ENCODE measurements at places on chromosomes 6 and 20.

DNA sequence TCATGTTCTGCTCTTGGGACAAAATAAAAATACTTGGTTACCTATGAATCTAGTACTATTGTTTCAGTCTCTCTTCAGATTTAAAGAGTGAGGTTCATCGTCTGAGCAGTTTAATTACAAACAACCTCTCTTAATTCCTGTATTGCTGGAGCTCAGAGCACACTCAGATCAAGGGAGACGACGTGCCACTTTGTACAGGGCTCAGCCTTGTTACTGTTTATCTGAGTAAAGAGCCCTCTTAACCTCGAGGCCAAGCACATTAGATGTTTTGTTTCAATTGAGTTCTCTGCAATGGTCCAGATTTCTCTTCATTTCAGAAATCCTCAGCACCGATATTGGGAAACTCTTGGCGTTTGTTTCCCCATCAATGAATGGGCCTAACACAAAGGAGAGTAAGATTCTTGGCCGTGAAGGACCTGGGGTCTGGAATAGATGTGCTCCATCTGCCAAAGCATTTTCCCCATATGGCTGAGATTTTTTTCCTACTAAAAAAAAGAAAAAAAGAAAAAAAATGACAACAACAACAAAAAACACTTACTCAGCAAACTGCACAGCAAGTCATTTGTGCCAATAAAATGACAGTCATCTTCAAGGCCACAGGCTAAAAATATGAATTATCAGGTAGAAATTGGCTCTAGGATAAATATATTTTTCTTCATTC is 82.6 kb upstream of the CCN6 start:
- DNase-seq: no peak

- no peak for DNase-seq
These were observed 6.4 kb downstream of the FUCA2 start for GRCh38 chr6:143505111-143505510.

- DNase-seq: no peak
These were observed 68.0 kb upstream of the SMIM28 start for GRCh38 chr6:138309695-138310094.

GRCh38 chr6:15389084-15389764 is 143.4 kb downstream of the JARID2 start:
- DNase-seq: no peak

GRCh38 chr6:36499918-36500317 is 47.4 kb downstream of the STK38 start:
- DNase-seq: no peak

- DNase-seq: peak; percentile 11
These were observed 21.7 kb upstream of the IL17A start for GRCh38 chr6:52164319-52165094.

- no peak for DNase-seq
These were observed 26.8 kb upstream of the DSN1 start for GRCh38 chr20:36800410-36800809.

- DNase-seq: no peak
These were observed 63.7 kb downstream of the GPX5 start for GRCh38 chr6:28589234-28589956.

GRCh38 chr6:163750431-163751031 is 336.0 kb downstream of the QKI start:
- no peak for DNase-seq

DNA sequence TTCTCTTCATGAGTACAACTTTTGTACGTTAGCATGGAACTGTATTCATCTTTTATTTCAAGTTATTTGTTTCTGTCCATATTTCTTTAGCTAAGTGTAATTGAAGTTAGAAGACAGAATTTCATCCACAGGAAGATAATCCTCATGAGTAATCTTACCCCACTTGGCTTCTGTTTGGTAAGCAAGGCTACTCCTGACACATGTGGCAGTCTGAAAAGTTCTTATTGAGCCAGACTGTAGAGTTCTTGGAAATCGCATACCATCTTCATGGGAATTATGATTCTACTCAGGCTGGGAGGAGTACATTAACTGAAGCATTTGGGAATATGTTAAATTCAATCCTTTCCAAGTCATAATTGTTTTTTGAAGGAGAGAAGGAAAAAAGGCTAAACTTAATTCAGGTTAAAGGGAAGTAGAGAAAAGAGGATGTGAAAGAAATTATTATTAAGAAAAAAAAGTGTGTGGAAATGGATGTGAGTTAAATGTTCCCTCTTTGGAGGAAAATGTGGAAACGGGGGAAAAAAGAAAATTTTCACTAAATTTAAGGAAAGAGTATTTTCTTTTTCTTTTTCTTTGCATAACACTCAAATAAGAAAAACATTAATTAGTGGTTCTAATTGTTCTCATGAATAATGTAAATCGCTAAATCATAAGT is 41.5 kb upstream of the TENT5A start:
- DNase-seq: no peak

GRCh38 chr6:16564436-16564835 is 196.8 kb downstream of the ATXN1 start:
- DNase-seq: no peak

DNA sequence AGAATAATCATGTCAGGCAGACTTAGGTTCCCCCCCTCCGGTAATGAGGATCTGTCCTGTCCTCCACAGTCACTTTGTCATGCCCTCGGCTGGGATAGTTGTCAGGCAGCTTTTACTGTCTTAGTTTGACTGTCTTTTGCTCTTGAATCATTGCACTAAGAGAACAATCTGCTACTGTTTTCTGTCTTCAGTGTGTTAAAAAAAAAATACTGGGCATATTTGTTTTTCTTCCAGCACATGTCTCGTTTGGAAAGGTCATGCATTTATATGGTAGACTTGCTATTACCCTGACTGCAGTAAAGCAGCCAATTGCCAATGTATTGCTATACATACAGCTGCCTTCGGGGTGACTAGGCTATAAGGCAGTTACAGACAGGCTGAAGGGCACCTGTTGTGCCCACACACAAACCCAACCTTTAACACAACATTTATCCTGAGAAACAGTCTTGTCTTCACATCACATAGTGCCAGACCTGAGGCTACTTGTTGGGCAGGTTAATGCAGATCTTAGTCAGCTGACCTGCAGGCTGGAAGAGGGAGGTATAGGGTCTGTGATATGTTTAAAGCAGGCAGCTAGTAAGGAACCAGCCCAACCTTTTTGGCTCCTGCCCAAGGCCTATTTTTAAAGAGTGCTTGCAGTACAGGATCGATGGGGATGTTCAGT is 26.7 kb downstream of the ARFGEF3 start:
- DNase-seq: peak; percentile 87

DNA sequence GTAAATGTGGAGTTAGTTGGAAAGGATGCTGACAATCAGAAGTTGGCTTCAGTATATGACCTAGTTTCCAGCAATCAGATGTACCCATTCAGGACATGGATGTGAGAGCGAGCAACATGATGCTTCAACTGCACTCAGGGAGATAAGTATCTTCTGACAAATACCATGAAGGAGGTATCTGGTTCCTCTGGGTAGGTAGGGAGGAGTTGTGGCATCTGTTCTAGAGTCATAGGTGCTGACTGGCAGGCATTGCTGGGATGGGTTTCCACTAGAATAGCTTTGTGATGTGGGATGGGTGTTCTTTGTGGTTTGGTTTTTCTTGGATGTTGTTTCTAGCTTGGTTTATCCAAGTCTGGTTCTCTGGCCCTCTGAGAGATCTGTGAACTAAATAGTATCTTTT is 3.9 kb upstream of the REV3L start:
- no peak for DNase-seq

GRCh38 chr6:49082611-49083010 is 380.4 kb downstream of the MMUT start:
- DNase-seq: no peak

- no peak for DNase-seq
These were observed 58.5 kb upstream of the B3GAT2 start for GRCh38 chr6:71015392-71015791.

DNA sequence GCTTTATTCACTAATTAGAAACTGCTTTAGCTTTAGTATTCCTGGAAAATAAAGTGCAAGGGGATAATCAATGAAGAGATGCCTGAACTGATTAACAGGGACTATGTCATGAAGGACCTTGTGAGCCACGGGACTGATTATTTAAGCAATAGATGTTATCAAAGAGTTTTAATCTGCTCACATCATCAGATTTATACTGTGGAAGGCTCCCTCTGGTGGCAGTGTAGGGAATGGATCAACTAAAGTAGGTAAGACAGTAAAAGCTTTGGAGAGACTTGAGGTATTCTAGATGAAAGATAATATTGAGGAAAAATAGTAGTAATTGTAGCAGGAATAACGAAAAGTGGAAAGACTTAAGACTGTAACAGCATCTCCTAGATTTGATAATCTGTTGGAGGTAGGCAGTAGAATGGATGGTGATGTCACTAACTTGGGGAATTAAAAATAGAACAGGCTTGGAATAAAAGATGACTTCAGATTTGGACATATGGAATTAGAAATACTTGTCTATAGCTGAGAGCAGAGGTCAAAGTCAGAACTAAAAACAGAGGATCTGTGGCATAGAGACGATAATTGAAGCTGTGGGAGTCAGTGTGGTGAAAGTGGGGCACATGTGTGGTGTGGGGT is 80.3 kb upstream of the HTR1E start:
- peak; percentile 21 for DNase-seq

- no peak for DNase-seq
These were observed 263.0 kb downstream of the ZNF217 start for GRCh38 chr20:53330601-53331140.

- DNase-seq: no peak
These were observed 41.0 kb upstream of the NFATC2 start for GRCh38 chr20:51583499-51583898.

DNA sequence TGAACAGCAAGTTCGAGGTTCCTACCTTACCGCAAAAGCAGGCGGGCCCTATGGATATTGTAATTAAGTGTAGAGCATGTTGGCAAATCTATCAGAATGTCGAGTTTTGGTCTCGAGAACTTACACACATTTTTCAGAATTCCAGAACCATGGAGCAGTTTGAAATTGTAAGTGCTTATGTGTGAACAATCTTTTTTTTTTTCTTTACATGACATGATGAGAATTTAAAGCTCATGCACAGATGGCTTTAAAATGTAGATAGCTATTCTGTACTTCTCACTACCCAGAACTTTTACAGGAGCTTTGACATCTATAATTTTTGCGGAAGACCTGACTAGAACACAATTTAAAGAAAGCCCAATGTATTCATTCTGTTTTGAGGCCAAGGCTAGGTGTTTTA is 117.8 kb upstream of the RSPO3 start:
- no peak for DNase-seq

GRCh38 chr6:63804381-63804956 is 168.9 kb downstream of the PHF3 start:
- DNase-seq: no peak

GRCh38 chr20:35232575-35232974 is 6.1 kb downstream of the MMP24 start:
- DNase-seq: peak; percentile 12

DNA sequence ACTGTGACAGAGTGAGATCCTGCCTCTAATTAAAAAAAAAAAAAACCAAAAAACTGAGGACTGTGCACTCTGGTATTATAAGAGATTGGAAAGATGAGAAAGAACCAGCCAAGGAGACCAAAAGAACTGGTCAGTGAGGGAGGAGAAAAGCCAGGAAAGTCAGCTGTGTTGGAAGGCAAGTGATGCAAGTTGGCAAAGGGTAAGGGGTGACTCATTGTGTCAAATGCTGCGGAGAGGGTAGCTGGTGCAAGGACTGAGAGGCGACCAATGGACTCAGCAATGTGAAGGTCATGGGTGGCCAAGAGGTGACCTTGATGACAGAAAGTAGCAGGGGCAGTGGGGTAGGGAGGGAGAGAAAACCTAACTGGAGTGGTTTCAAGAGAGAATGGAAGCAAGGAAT is 27.4 kb upstream of the LRRN4 start:
- no peak for DNase-seq

DNA sequence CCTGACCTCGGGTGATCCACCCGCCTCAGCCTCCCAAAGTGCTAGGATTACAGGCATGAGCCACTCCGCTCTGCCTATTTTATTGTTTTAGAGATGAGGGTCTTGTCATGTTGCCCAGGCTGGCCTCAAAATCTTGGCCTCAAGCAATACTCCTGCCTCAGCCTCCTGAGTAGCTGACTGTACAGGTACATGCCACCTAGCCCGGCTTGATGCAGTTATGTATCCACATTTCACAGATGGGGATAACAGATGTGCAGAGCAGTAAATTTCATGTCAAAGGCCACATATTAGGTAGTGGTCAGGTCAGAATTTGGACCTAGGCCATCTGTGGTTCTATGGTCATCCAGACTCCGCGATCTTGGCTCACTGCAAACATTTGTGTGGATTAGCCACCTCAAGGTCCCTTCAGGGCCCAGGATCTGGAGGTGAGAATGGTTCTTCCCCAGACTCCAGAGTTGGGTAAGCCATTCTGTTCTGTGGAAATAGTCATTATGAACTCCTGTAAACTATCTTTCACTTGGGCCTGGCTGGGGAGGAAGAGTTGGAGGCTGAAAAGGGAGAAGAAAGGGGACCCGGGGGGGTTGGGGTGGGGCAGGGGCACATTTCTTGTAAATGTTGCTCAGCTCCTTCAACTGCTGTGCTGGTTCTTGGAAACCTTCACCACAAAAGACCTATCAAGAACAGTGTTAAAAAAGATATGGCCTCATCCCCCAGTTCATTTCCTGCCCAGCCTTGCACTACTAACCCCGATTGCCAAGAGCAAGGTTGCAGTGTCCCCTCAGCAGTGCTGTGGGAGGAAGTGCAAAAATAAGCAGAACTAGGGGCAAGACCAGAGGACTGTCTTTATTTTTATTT is 13.0 kb downstream of the PIM1 start:
- no peak for DNase-seq

GRCh38 chr6:51199733-51200260 is 381.1 kb downstream of the TFAP2B start:
- no peak for DNase-seq

GRCh38 chr6:103122766-103123601 is 1729.5 kb downstream of the GRIK2 start:
- DNase-seq: peak; percentile 52

GRCh38 chr20:44137266-44137801 is 49.7 kb downstream of the JPH2 start:
- DNase-seq: no peak
